NCI-H1092 treated with DMSO at 0.1 percent for 48 hours (cell line): ENCODE measurements at places on chromosomes 13 and 19.

DNA sequence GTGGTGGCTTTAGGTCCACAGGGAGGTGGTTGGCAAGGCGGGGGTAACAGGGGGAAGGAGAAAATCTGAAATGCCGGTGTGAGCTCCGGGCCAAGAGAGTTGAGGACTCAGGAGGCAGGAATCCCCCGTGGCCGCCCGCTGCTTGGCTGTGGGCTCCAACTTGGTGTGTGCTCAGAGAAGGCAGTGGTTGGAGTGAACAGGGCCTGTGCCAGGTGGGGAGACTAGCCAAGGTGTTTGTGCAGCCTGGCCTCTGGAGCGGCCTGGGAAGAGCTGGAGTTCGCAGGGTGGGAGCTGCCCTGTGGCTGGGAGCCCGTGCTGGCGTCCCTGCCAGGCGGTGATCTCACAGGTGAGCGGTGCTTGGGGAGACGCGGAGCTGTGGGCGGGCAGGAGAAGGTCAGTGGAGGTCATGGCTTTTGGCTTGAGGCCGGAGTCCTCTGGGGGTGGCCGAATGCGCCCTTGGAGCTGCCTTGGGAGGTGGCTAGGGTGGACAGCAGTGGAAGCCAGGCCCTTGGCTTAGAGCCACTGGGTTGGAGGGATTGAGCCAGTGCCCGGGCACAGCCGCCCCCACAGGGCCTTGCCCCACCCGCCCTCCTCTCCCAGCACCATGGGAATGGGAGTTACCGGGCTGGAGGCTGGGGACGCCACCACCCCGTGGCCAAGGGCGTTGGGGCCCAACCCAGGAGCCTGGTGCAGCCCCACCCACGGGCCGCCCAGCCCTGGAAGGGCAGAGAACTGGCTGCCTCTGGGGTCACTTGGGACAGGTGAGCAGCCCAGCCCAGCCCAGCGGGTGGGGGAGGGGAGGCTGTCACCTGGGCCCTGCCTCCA lies 7.1 kb upstream of the CIRBP start:
- peak; percentile 57 for DNase-seq

GRCh38 chr13:30061217-30061616 lies 210.8 kb upstream of the UBL3 start:
- no peak for DNase-seq

DNA sequence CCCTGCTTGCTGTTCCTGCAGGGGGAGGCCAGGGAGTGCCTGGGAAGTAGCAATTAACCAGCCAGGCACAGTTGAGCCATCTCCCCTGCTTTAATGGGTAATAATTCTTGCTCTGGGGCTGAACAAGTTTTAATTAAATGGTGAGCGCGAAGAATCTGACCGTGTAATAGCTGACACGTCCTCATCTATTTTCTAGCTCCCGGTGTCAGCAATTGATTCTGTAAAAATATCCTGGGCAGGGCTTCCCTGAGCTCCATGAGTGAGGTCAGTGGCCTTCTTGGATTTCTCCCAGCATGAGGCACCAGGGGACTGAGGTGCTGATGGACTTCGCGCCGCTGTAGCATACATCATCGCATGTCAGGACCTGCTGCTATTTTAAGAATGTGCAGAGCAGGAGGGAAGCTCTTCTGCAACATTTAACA lies 26.9 kb downstream of the SIPA1L3 start:
- no peak for DNase-seq

GRCh38 chr13:73258406-73258805 lies 199.6 kb downstream of the KLF5 start:
- no peak for DNase-seq

DNA sequence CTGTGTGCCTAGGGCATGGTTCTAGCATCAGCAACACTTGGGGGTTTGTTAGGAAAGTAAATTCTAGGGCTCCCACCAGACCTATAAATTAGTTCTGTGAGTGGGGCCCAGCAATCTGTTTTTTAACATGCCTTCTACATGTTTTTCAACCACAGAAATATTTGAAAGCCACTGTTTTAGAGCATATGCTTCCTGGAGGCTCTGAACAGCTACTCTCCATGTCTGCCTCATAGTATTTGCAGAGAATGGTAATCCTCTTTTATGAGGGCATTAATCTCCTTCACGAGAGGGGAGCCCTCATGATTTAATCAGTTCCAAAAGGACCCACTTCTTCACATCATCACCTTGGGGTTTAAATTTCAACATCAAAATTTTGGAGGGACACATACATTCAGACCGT lies 6.0 kb downstream of the SPATA13 start:
- no peak for DNase-seq

DNA sequence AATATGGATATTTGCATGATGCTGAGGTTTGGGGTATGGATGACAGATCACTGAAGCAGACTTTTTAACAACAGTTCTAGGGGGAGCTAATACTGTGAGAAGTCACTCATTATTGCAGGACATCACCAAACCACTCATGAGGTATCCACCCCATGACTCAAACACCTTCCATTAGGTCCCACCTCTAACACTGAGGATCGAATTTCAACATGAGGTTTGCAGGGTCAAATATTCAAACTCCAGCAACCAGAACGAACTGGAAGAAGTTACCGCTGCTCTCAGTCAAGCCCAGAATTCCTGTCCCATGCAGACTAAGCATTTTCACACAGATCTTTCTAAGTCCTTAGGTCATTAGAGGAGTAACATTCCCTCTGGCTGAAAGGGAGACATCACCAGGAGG lies 758.9 kb downstream of the UQCRFS1 start:
- DNase-seq: no peak

DNA sequence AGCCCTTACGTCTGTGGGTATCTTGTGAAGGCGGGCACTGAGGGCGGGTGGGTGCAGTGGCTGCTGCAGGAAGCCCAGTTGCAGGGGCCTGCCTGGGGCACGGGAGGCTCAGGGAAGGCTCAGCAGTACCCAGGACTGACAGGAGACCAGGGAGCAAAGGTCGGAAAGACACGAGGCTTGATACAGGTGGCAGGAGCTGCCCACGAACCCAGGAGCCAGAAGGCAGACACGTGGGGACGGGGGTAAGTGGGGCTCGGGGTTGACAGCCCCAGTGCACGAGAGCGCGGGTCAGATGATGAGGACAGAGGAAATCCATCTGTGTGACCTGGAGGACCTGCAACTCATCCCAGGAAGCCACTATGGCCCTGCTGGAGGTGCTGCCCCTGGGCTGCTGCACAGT lies 25.3 kb downstream of the ELAVL1 start:
- no peak for DNase-seq

DNA sequence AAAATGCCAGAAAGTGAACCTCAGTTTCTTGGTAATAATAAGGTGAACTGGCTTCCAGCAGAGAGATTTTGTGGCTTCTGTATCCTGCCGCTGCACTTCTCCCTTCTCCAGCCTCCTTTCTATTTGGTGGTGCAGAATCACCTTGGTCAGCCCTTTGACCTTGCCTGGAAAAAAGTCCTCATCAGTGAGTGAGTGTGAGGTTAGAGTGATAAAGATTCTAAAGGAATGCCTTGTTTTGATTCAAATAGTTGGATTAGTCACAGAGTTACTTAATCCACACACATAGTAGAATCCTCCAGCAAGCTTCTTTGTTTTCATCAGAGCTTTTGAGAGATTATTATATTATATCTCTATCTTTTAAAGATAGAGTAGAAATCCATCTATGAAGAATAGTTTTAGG lies 140.9 kb downstream of the KCNRG start:
- DNase-seq: no peak
